Neuronal stem cell (in vitro differentiated cells): ENCODE measurements at places on chromosomes 5 and 9.

DNA sequence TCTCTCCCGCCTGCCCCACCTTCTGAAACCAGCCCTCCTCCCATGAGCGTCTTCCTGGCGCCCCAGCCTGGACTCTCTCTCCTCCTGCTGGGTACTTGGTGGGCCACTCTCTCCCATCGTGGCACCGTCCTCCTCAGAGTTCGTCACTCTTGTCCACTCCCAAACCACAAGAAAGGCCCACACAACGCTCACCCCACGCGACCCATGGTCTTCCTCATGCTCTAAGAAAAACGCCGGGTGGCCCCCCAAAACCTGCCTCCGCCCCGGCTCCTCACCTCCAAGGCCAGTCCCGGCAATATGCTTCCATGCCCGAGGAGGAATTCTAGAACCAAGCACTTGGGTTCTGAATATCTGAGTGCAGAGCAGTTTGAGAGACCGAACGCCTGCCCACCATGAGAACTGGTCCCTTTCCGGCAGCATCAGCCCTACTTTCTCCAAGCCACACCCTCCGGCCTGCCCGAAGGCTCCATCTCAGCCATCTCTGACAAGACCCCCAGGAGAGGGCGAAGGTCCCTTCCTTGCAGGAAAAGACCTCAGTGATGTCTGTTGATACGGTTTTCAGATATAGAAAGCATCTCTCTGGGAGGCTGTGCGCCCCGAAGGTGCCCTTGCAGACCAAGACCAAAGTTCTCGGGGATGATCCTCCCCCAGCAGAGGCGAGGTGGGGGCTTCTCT lies 15.0 kb downstream of the SLC6A3 start:
- no peak for DNase-seq

- no peak for DNase-seq
Observed at GRCh38 chr9:97571664-97572063, 61.5 kb downstream of the TSTD2 start.

DNA sequence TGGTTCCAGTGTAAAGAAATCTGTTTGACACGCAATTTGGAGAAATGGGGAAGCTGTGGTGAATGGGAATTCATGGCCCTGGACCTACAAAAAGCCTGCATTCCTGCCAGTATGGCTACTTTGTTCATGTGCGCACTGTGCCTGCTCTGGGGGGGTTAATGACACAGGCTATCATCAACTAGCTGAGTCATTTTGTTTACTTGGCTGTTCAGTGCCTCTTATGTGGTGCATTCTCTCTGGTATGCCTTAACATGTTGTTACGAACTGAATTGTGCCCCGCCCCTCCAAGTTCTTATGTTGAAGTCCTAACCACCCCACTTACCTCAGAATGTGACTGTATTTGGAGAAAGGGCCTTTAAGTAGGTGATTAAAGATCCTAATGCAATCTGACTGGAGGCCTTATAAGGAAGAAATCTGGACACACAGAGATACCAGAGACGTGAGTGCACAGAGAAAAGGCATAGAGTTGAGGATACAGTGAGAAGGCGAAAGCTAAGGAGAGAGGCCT lies 20.4 kb upstream of the UBAP1 start:
- peak; percentile 20 for DNase-seq

GRCh38 chr5:115028557-115028956 lies 141.2 kb downstream of the TRIM36 start:
- no peak for DNase-seq

DNA sequence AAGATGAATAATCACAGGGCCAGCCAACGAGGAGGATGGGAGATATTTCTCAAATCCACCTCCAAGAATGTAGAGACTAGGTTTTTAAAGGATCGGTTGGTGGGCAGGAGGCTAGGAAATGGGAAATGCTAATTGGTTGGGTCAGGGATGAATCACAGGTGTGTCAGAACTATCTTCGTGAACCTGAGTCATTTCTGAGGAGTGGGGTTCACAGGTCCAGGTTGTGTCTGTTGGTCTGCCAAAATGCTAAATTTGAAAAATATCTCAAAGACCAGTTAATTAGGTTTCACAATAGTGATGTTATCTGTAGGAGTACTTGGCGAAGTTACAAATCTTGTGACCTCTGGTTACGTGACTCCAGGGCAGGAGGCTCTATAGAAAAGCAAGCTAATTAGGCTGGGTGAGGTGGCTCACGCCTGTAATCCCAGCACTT lies 2.6 kb upstream of the PLAA start:
- DNase-seq = no peak

DNA sequence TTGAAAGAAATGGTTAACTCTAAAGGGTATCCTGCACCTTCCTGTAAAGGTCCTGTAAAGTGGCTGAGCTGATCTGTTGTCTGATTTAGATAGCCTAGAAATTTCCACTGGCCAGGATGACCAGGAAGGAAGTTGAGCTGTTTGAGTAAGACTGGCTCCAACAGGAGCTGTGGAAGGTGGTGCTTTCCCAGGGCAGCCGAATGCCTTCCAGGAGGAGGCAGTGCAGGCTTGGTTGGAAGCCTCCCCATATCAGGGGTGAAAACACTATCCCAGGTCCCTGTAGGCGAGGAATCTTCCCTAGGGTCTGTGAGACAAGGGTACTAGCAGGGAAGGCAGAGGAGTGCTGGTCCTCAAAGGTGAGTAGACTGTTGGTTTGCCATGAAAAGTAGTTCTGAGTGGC lies 98.4 kb downstream of the LIX1 start:
- DNase-seq = no peak

GRCh38 chr9:15138357-15138686 lies 168.7 kb downstream of the TTC39B start:
- no peak for DNase-seq

- no peak for DNase-seq
Observed at GRCh38 chr9:134473141-134474054, 147.1 kb downstream of the RXRA start.

- no peak for DNase-seq
Observed at GRCh38 chr5:101278011-101278687, 375.1 kb upstream of the ST8SIA4 start.

DNA sequence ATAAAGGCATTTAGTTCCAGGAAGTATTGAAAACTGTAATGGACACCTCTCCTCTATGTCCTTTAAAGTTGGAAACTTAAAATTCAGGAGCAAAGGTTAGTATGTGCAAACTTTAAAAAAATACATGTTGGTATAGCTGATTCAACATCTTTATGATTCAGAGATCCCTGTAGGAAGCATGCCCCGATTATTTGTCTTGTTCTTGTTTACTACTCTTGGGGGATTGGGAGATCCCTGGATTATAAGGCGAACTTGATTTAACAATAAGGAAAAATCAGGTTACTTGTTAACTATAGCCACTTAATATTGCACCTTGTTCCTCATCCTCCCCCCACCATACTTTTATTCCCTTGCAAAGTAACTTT lies 1.7 kb downstream of the F2RL1 start:
- DNase-seq = no peak

DNA sequence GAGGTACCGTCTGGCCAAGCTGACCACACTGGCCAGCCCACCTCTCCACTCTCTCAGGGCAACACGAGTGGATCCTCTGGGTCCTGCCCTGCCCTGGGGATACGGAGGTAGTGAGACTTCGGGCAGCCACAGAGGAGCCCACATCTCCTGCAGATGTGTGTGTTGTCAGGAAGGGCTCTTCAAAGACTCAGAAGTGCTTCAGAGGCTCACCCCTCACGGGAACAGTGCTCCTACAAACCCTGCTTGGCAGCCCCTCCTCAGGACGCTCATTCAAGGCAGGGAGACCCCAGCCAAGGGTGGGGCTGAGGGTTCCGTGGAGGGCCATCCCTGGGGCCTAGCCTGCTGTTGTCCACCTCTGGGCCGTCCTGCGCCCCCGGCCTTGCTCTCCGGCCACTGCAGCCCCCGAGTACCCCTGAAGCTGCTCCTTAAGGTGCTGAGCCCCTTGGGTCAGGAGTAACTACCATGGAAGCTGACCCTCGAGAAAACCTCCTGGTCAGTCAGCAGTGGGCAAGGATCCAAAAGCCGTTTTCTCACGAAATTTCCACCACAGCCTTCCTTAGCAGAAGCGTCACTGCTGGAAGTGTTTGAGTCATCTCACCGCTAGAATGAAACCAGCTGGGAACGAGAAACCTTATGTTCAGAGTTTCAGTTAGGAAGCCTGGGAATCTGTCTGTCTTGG lies 23.2 kb upstream of the LRRC14B start:
- no peak for DNase-seq

DNA sequence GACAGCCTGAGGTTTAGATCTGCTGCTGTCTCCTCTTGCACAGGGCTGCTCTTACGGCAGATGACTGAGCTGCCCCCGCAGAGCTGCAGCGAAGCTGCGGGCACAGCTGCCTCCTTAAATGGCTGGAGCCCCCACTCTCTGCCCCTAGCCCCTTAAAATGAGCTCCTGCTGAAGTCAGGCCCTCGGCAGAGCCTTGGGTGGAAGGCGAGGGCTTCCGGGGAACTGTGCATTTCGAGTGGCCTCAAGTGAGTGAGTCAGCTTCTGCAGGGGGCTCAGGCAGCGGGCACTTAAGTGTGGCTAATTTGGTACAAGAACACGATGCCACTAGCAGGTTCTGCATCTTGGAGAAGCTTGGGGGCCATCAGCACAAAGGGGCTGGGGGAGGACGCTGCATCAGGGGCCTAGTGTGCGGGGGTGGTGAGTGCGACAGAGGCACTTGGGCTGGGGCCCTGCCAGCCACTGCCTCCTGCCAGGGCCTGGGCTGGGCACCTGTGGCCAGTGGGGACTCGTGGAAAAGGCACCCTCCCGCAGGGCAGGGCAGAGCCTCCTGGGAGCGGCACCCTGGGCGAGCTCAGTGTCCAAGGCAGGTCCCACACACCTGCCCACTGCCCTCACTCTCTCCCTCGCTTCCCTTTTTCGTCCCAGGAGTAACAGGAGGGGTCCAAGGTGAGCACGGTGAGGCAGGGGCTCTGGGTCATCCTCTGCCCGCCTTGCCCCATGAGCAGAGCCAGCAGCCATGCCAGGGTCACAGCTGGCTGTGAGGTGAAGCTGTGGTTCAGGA lies 28.8 kb upstream of the RNU6ATAC start:
- DNase-seq = no peak

DNA sequence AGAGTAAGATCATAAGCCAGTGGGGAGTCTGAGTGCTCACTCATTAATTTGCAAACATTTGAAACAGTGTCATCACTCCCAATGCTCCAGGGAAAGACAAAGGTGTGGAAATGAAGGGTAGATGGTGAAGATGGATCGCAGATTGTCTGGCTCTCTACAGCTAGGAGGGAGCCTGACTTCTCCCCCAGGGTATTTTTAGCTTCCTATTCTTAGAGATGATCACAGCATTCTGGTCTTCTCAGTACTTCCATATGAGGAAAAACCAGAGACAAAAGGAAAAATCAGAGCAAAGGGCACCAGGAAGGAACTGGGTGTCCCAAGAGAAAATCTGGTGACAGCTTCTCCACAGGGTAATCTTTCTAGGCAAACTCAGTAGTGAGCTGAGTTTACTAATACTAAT lies 401.9 kb upstream of the GRIA1 start:
- no peak for DNase-seq

GRCh38 chr5:88824892-88825583 lies 57.9 kb downstream of the MEF2C start:
- no peak for DNase-seq

DNA sequence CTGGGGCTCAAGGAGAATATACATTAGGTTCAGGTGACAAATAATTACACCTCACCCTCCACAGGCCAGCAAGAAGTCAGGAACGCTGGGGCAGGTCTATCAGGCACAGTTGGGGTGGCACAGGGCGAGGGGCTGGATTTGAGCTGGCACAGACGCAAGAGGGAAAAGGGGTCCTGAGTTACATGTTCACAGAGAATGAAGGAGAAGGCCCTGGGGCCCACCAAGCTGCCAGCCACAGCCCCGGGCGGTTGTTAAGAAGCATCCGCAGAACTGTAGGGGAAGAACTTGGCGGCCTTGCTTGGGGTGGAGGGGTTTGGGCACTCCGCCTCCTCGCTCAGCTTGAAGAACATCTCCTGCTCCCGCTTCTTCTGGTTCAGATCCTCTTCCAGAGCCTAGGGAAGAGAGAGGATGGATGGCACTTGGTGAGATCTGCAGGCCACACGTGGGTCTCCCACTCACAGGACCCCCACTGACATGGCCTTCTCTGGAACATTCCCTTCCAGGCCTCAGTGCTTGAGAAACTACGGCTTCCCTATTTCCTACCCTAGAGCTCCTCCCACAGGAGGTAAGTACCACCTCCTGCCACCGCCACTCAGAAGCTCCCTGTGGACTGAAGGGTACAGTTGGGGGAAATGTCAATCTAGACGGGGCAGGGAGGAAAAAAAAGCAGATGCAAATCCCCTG lies 38.3 kb upstream of the FBXW11 start:
- no peak for DNase-seq

GRCh38 chr9:91275655-91276054 lies 86.1 kb downstream of the AUH start:
- no peak for DNase-seq

GRCh38 chr5:127011153-127011552 lies 19.2 kb downstream of the MARCHF3 start:
- no peak for DNase-seq

GRCh38 chr9:136644593-136645351 lies 17.9 kb upstream of the EGFL7 start:
- peak; percentile 51 for DNase-seq

DNA sequence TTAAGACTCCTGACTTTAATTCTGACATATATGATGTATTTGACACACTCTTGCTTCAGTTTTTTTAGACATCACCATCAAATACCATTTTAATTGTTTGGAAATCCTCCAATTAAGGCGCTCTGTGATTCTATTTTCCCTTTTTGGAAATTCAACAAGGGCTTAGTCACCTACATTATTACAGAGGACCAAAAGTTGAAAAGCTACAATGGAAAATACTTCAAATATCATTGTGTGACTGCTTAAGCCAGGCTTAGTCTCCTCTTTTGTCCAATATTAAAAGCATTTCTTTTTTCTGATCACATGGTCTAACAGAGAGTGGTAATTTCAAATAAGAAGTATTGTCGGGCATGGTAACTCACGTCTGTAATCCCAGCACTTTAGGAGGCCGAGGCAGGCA lies 160.3 kb downstream of the CEMIP2 start:
- no peak for DNase-seq

DNA sequence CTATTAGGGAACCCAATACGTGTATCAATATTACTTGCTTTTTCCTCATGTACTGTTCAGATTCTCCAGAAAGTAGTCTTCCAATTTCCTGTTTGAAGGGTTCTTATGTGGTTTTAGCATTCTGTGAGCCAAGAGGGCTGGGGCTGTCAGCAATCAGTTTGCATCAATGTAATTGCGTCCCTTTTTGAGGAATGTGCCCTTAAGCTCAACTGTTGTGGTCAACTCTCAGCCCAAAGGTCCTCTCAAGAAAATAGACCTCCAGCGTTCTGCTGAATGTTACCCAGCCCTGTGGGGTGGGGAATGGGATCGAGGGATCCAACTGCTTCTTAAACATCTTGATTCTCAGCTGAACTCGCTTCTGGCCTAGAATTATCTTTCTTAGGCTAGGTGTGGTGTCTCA lies 43.8 kb upstream of the CDK20 start:
- DNase-seq = no peak
